ENCODE measurements at places on chromosomes 11 and 22. TPM values are rescaled to one million over a fixed set of nuclear protein-coding genes. Genes with fewer than 3 reads are reported as not detected.

Gene IGSF22
- total RNA-seq: not detected

- DNase-seq: no peak
- no peaks in the 10 kb centered on the region for H3K36me3 ChIP-seq
- no peaks in the 10 kb centered on the region for H3K27me3 ChIP-seq
- peaks cover 9% of the 10 kb centered on the region for H3K4me1 ChIP-seq
- H3K4me3 ChIP-seq: no peak overlapping the region
- no peak overlapping the region for H3K27ac ChIP-seq
Observed at GRCh38 chr11:96016978-96017502, 93.1 kb upstream of the MTMR2 start.

Gene C2CD3
- total RNA-seq: 20.8 TPM

Gene GDPD4
- not detected for total RNA-seq

DNA sequence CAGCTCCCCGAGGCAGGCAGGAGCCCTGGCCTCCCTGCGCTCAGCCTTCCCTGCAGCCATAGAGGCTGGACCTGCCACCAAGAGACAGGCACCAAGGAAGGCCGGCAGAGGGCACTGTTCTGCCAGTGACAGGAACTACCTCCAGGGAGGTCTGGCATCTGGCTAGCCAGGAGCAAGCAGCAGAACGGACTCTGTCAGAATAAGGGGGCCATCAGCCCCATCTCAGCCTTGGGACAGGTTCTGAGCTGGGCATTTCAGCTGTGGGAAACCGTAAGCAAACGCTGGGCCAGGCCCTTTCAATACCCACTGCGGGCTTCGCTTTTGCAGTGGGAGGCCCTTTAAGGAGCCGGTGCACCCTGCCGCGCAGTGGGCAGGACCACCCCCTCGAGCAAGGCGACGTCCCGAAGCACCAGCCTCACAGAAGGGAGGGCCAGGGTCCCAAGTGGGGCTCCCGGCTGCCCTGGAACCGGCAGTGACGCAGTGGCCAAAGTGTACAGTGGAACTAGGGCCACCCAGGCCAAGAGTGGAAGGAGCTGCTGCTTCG lies 18.2 kb downstream of the IFT27 start:
- H3K36me3 ChIP-seq: peaks cover 3% of the 10 kb centered on the region
- no peaks in the 10 kb centered on the region for H3K4me1 ChIP-seq
- H3K27ac ChIP-seq: no peak overlapping the region
- H3K4me3 ChIP-seq: no peak overlapping the region
- DNase-seq: no peak

- no peak overlapping the region for H3K27ac ChIP-seq
- DNase-seq: no peak
- H3K4me1 ChIP-seq: peaks cover 9% of the 10 kb centered on the region
- H3K4me3 ChIP-seq: no peak overlapping the region
- H3K27me3 ChIP-seq: no peaks in the 10 kb centered on the region
Observed at GRCh38 chr11:63017306-63017974, 1.8 kb upstream of the SLC22A8 start.

GRCh38 chr11:66467756-66468155 lies 1.1 kb downstream of the PELI3 start:
- peak overlapping the region; percentile 88 for H3K4me3 ChIP-seq
- DNase-seq: no peak
- H3K27ac ChIP-seq: peak overlapping the region; percentile 81
- peaks cover 31% of the 10 kb centered on the region for H3K4me1 ChIP-seq

Gene PRSS23
- total RNA-seq: 68.8 TPM

DNA sequence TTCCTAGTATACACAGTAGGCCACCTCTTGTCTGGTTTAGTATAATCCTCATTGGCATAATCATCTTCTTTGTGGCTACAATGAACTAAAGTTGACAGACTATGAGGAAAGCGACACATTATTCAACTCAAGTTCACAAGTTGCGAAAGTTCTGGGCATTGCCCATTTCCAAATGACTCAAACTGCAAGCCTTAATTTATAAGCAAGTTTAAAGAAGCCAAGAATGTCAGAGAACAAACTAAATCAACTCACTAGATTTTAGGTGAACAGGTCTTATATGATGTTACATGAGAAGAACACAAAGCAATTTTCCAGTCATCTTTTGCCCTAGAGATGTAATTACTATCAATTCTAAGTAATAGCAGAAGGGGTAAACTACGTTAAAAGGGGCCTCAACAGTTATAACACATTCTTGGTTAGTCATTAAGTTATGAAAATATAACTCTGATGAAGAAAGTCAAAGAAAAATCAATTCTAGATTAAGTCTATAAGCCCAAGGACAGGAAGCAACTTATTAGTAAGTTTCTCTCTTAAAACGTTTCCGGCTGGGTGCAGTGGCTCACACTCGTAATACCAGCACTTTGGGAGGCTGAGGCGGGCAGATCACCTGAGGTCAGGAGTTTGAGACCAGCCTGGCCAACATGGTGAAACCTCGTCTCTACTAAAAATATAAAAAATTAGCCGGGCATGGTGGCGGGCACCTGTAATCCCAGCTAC lies 21.5 kb downstream of the PICALM start:
- no peaks in the 10 kb centered on the region for H3K36me3 ChIP-seq
- H3K27ac ChIP-seq: no peak overlapping the region
- peaks cover 98% of the 10 kb centered on the region for H3K4me1 ChIP-seq
- no peak for DNase-seq
- H3K4me3 ChIP-seq: no peak overlapping the region
- no peaks in the 10 kb centered on the region for H3K27me3 ChIP-seq

Gene TIMM10
- total RNA-seq: 43.4 TPM

GRCh38 chr11:109425554-109425953 lies 3.6 kb downstream of the C11orf87 start:
- no peak for DNase-seq
- H3K36me3 ChIP-seq: no peaks in the 10 kb centered on the region
- no peak overlapping the region for H3K4me3 ChIP-seq
- no peak overlapping the region for H3K27ac ChIP-seq

GRCh38 chr11:70771099-70771885 lies 373.0 kb downstream of the CTTN start:
- DNase-seq: no peak
- no peaks in the 10 kb centered on the region for H3K36me3 ChIP-seq
- H3K4me3 ChIP-seq: no peak overlapping the region
- no peaks in the 10 kb centered on the region for H3K4me1 ChIP-seq

DNA sequence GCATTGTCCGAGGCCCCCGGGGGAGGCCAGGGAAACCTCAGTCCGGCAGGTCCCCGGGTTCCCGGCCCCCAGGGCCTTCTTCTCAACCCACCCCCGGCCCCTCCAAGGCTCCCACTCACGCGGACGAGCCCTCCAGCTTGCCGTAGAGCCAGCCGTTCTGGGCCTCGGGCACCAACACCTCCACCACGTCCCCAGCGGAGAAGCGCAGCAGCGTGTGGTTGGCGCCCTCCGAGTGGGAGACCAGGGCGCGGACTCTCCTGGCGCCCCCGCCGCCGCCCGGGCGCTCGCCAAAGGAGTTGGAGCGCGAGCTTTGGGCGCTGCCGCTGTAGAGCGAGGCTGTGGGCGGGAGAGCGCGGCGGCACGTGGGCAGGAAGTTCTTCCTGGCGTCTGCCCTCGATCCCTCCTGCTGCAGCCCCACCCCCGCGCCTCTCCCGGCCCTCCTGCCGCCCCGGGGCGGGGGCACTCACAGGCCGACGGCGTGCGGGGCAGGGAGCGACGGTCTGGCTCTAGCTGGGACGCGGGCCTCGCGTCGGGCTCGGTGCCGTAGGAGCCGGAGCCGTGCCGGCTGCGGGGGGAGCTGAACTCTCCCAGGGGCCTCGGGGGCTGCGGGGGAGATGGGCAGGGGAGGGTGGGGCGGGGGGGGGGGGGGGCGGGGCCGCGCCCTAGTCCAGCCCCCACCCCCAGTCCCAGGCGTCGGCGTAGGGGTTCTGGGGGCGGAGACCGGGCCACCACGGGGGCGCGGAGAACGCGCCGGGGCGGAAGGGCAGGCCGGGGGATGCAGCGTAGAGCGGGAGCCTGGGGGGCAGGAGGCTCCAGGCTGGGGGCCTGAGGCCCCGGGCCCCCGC lies 4.9 kb upstream of the SLC16A8 start:
- H3K4me1 ChIP-seq: peaks cover 19% of the 10 kb centered on the region
- H3K27ac ChIP-seq: no peak overlapping the region
- no peak for DNase-seq
- H3K27me3 ChIP-seq: peaks cover 43% of the 10 kb centered on the region
- H3K36me3 ChIP-seq: no peaks in the 10 kb centered on the region

Gene MUC6
- not detected for total RNA-seq

GRCh38 chr11:88051396-88051795 lies 123.8 kb downstream of the RAB38 start:
- no peaks in the 10 kb centered on the region for H3K27me3 ChIP-seq
- no peaks in the 10 kb centered on the region for H3K36me3 ChIP-seq
- no peak overlapping the region for H3K27ac ChIP-seq
- no peak for DNase-seq
- H3K4me3 ChIP-seq: no peak overlapping the region

DNA sequence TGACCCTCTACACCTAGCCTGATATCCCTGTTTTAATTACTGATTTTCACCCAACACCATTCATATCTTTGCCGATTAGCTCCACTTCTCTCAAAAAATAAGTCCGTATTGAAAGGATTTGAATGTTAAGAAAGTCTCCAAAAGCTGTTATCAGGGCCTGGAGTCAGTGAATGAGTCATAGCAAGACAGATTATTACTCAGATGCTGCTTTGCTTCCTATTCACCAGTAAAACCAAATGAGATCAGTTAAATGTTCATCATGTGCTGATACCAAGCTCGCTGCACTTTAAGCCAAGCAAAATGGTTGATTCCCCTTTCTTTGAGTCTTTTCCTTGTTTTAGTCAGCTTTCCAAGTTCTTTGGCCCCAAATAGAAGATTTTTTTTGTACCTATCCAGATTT lies 228.4 kb downstream of the FAT3 start:
- H3K4me3 ChIP-seq: no peak overlapping the region
- no peaks in the 10 kb centered on the region for H3K36me3 ChIP-seq
- H3K27ac ChIP-seq: no peak overlapping the region

- H3K4me3 ChIP-seq: no peak overlapping the region
- H3K27ac ChIP-seq: no peak overlapping the region
- peaks cover 5% of the 10 kb centered on the region for H3K4me1 ChIP-seq
- H3K36me3 ChIP-seq: no peaks in the 10 kb centered on the region
- H3K27me3 ChIP-seq: no peaks in the 10 kb centered on the region
Observed at GRCh38 chr11:1640076-1640946, 10.7 kb downstream of the KRTAP5-5 start.

Gene GRM5
- not detected for total RNA-seq

DNA sequence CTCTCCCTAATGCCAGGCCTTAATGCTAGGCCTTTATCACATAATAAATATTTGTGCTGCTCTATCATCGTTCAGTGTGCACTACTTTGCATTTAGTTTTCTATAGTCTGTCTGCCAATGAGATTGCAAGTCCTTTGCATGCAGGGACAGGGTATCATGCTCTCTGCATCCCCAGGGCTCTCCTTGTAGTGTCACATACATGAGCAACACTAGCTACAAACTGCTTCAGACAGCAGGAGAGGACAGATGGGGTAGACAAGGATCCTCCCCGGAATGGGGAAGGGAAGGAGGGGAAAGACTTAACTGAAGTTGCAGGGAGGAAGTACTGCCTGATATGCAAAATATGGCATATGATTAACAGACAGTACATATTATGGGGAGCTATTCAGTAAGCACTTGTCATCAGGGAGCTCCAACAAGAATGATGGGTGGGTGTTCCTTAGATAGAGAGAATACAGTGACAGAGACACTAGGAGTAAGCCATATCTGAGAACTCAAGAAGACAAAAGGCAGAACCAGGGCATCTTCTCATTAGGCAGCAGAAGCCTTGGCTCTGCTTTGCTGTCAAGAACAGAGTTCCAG lies 42.8 kb downstream of the ZNF202 start:
- H3K4me1 ChIP-seq: no peaks in the 10 kb centered on the region
- H3K4me3 ChIP-seq: no peak overlapping the region
- DNase-seq: no peak
- no peak overlapping the region for H3K27ac ChIP-seq
- no peaks in the 10 kb centered on the region for H3K27me3 ChIP-seq
